ENCODE measurements at places on chromosomes 7 and 10.

DNA sequence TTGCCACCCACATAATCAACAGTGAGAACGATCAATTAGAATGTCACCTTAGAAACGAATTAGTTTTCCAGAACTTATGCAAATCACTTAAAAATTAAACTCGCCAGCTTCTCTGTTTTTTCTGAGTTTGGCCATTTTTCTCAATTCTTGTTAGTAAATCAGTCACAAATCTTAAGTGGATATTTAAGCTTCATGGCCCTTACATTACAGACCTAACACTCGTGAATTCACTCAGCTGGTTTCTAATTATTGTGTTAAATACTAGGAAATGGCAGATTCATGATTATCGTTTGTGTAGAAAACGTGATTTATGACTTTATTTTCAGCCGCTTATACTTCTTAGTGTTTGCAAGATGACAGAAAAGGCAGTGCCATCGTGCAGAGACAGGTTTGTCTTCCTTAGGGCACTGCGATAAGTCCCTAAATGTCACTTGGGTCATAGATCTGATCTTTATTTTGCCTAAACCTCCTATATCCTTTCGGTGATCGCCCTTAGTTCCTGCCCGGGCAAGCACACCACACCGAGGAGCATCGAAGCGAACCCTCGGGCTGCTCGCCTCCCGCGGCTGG, 587 bp upstream of the CELF2 start:
- DNase-seq = no peak

DNA sequence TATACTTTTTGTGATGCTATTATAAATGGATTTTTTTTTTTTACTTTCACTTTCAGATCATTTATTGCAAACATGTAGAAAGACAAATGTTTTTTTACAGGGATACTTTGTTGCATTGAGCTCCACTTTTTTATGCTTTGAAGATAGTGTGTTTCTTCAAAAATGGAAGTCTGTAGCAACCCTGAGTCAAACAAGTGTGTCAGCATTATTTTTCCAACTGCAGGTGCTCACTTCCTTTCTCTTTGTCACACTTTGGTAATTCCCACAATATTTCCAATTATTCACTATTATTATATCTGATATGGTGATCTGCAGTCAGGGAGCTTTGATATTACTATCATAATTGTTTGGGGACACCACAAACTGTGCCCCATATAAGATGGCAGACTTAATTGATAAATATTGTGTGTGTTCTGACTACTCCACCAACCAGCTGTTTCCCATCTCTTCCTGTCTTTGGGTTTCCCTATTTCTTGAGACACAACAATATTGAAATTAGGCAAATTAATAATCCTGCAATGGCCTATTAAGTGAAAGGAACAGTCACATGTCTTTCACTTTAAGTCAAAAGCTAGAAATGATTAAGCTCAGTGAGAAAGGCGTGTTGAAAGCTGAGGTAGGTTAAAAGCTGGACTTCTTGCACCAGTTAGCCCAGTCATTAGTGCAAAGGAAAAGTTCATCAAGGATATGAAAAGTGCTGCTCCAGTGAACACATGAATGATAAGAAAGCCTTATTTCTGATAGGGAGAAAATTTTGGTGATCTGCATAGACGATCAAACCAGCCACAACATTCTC, 231.3 kb upstream of the SH2B2 start:
- DNase-seq = no peak

GRCh38 chr7:66500087-66500486, 128.6 kb upstream of the KCTD7 start:
- DNase-seq = no peak

DNA sequence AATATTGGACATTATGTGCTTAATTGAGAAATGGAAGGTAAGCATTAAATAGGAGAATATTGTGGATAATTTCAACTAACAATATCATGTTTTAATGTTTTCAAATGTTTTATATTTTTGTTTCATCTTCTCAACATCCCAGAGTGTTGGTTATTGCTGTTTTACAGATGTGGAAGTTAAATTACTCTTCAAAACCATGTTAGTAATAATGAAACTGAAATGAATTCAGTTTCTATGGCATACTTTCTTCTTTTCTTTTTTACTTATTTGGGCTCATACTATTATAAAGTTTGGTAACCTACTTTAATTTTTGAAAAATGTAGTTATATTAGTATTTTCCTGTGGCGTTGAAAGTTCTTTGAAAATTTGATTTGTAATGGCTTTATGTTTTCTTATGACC, 4.2 kb downstream of the GLRX3 start:
- DNase-seq = no peak

- no peak for DNase-seq
Measured at GRCh38 chr10:31939797-31940708, 11.4 kb upstream of the ARHGAP12 start.

Measured in kidney (tissue), 22 donors.